ENCODE measurements at places on chromosomes 11 and 22. TPM values are rescaled to one million over a fixed set of nuclear protein-coding genes. Genes with fewer than 3 reads are reported as not detected.

Gene OR8I2
- not detected for total RNA-seq

- no peak for DNase-seq
These were observed 30.2 kb upstream of the SWAP70 start for GRCh38 chr11:9633679-9634078.

GRCh38 chr11:133526790-133527189 lies 5.5 kb downstream of the OPCML start:
- no peak for DNase-seq

DNA sequence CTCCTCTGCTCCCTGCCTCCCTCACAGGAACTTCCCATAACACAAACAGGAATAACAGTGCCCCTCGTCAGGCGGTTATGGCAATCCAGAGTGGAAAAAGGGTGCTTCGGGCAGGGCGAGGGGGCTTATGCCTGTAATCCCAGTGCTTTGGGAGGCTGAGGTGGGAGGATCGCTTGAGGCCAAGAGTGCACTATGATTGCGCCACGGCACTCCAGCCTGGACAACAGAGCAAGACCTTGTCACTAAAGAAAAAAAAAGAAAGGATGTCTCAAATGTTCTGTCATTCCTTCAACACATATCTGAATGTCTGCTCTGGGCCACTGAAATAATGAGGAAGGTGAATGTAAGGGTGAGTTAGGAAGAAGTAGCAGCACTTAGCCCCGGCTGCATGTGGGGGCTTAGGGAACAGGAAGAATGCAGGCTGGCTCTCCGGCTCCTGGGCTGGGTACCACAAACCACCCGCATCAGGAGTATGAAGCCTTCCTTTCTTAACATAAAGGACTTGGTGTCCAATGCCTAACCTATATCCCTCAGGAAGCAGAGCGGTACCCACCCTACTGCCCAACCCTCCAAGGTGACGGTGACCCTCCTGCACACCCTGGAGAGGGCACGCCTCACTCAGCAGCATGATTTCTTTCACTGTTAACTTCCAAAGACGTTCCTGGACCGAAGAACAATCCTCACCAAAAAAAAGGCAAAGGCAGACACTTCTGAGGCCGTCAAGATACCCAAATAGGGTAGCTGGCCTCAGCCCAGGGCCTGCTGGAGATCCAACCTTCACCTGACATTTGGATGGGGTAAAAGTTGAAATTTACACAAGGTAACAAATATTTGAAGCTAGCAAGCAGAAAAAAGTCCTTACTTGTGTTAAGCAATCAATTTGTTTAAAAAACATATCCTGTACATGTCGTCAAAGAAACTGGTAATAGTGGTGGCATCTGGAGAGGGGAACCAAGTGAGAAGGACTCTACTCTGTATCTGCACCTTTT lies 3.8 kb downstream of the CPT1A start:
- no peak for DNase-seq

DNA sequence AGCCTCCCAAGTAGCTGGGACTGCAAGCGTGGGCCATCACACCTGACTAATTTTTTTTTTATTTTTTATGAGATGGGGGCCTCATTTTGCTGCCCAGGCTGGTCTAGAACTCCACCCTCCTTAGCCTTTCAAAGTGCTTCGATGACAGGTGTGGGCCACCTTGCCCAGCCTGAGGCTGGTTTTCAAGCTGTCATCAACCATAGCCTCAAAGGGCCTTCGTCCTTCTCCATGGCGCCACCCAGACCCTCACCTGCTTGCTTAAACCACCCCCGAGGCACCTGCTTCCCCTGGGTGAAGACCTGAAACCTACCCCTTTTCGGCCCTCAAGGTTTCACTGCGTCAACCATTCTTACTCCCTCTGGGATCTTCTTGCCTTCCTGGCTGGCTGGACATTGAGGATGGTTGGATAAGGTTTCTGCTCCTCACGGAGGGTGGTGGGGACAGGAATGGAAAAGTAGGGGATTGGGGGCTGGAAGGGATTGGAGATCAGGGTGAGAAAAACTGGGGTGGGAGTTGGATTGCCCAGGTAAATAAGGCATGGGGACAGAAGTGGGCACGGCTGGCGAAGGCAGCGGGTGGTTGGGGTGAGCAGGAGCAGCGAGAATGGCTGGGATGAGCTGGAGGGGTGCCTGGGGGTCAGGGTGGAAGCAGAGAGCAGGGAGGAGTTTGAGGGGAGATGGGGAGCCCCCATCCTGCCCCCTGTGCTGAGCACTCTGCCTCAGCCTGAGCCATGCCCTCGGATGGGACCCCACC lies 2.8 kb upstream of the ACR start:
- no peak for DNase-seq

DNA sequence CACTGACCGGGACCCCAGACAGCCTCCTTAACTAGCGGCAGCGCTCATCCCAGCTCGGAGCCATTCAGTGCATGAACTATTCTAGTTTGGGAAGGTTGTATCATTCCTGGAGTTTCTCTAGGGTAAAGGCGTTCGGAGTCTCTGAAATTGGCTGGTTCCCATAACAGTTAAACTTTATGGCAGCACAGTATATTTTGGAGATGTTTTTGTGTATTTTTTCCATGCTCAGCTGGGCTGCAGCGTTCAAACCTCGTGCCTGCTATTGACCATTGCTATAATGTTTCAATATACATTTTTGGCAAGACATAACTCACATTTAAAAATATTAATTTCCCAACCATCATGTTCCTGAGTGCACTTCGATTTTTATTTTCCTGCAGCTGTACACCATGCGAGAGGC lies 169.7 kb downstream of the ST3GAL4 start:
- DNase-seq, result no peak

DNA sequence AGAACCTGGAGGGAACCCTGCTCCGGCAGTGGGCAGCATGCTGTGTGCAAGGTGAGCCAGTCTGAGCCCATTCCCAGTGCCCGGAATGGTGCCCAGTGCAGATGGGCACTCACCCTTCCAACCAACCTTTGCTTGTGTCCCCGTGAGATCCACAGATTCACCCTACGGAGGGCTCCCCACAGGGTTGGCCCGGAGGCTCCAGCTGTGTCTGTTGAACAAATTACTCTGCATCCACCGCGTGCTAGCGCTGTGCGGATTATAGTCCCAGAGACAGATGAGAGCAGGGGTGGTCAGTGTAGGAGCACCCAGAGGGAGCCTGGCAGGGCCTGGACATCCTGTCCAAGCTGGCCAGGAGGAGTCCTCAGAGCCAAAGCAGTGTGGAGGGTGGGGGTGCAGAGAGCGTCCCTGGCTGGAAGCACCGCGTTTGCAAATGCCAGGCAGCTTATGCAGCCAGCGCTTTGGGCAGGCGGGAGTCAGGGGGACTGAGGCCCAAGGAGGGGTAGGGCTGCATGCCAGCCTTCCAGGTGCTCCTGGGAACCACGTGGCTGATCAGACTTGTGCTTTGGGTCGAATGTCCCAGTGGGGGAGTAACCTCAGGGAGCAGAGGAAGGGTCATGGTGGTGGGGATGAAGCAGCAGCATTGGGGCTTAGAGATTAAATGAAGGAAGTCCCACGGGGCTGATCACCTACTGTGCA lies 80.5 kb downstream of the KCNQ1 start:
- DNase-seq, result no peak

- DNase-seq, result no peak
These were observed 18.6 kb upstream of the DGCR8 start for GRCh38 chr22:20061481-20061861.

Gene MUC15
- 5.8 TPM for total RNA-seq

Gene SHANK3
- total RNA-seq, result 8.1 TPM

DNA sequence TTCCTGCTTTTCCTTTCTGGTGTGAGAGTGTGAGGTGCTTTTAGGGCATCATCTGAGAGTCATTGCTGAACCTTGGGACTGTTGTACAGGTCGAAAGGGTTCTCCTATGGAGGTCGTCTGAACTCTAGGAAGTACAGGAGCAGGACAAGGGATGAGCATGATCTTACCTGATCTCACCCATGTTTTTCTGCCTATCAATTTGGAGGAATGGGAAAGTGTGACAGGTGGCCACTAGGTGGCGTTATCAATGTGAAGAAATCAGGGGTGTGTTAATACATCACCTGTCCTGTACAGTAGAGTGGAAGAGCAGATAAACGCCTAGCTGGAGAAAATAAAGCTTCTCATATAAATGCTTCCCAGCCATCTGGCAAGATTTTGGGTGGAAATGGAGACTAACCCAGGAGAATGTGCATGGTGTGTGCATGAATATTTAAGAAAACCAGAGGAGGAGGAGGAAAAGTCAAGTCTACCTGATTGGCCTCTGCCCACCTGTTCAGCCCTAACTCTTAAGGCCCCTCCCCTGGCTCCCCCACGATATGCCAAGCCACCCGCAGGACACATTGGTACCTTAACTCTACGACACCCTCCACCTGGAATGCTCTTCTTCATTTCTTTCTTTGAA lies 72.0 kb upstream of the NARS2 start:
- DNase-seq, result no peak

DNA sequence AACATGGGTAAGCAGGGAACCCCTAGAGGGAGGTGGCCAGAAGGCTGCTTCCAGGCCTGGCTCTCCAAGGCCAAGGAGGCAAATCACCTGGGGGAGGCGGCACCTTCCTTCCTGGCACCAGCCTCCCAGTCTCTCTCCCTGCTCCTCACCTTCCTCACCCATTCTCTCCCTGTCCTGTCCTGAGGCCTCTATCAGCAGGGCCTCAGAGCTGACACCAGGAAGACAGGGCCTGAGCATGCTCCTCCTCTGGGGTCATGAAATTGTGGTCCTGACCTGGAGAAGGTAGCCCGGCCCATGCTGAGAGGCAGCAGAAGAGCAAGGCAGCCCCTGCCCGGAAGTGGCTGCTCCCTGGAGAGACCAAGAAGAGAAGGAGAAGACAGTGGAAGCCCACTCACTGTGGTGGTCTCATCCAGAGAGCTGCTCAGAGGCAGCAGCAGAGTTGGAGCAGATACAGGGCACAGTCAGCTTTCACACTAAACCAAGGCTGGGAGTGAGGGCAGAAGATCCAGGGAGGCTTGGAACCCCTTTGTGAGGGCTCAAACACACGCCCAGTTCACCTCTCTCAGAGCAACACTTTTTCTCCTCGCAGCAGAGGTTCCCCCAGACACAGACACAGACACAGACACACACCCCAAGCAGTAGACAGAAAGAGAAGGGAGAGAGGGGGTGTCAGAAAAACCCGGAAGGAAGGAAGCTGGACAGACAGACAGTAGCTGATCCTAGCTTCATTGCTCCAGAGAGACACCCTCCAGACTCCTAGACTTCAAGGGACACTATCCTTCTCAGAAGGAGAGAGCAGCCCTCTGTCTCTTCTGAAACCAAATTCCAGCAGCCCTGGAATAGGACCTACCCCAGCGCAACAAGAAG lies 1.8 kb downstream of the BCL9L start:
- DNase-seq, result no peak

DNA sequence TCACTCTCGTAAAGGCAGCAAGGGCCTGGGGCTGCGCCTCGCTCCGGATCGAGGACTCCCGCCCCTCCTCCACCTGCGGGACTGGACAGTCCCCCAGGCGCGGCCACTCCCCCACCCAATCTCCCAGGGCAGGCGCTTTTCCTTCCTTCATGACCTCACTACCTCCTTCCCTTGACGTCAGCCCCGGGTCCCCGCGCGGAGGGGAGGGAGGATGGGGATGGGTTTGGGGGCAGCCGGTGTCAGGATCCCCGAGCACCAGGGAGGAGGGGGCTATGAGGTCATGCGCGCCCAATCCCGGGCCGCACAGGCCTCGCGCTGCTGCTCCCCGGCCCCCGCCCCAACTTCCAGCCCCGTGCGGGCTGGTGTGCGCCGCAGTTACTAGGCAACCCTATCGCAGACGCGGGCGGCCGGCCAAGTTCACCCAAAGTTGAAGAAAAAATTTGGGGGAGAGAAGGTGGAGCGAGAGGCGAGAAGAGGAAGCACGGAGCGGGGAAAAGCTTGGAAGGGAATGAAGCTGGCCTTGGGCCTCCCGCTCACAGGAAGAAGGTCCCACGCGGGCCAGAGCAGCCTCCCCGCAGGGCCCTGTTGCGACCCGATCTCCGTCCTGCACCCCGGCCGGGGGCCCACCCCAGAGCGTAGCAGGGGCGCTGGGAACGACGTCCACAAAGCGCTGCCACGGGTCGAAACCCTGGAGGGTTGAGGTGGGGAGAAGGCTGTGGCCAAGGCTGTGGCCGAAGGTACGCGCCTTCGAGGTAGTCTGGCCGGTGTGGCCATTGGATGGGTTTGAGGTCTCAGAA lies 8.3 kb downstream of the WT1 start:
- DNase-seq, result no peak

Gene CLMP
- 46.0 TPM for total RNA-seq

DNA sequence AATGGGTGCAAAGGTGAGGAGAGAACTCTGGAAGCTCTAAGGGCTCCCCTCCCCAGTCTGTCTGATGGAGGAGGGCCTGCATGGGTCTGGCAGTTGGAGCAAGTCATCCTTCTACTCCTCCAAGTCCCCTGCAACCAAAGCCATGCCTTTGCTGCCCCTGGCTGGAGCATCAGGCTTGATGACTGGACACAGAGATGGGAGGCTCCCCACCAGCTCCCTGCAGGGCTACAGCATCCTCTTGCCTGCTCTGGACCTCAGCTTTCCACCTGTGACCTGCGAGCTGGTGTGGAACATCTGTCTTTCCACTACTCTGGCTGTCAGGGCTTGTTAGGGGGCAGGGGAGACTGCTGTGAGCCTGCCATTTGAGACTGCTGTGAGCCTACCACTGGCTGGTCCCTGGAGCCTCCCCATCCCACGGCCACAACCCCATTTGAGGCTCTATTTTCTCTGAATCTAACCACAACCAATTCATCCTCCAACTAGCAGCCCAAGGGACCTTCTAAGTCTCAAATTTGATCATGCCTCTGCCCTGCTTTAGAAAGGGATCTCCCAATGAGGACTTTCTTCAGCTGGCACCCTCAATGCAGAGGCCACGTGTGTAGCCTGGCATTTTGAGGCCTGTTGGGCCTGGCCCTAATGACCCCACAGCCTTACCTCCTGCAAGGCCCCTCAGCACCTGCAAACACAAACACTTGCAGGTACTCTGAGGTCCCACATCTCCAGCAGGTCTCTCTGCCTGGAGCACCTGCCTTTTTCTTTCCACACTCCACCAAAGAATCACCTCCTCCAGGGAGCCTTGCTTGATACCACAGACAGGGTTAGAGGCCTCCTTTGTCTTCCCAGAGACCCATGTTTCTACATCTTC lies 9.9 kb downstream of the P2RY6 start:
- no peak for DNase-seq

Gene TXN2
- 10.9 TPM for total RNA-seq

Gene TNNI2
- 32.6 TPM for total RNA-seq

DNA sequence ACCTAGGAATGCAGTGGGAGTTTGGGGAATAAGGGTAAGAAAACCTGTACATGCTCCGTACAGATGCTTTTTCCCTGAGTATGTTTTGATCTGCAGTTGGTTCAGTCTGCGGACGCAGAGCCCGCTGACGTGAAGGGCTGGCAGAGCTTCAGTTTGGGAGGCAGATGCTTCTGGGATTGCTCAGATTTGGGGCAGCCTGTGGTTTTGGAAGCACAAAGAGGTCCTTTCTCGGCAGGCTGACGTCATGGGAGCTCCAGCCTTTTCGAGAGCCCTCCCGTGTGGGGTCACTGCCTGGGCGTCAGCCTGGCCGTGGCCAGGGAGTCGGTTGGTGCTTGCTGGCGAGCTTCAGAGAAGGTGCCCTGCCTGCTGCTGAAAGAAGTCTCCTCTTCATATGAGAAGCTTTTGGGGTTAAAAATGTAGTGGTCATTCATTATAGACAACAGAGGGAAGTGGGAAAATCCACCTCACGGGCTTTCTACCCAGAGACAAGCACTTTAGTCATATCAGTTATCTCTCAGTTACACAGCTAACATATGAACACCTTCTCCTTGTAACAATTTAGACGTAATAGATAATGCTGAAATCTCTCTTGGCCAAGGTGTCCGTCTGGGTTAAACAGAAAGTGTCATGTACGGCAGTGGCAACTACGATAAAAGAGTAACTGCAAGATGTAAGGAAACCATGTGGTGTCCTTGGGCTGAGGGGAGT lies 26.8 kb downstream of the TPCN2 start:
- DNase-seq, result no peak
